ENCODE measurements at places on chromosomes 1 and 21. TPM values are rescaled to one million over a fixed set of nuclear protein-coding genes. Genes with fewer than 3 reads are reported as not detected.

SLC35A3 gene
- 13.4 TPM for total RNA-seq

GRCh38 chr1:24765308-24765988 lies 20.2 kb downstream of the CLIC4 start:
- H3K27me3 ChIP-seq, result no peaks in the 10 kb centered on the region
- peaks cover 2% of the 10 kb centered on the region for H3K36me3 ChIP-seq
- H3K4me3 ChIP-seq, result no peak overlapping the region
- peaks cover 4% of the 10 kb centered on the region for H3K4me1 ChIP-seq
- H3K27ac ChIP-seq, result peak overlapping the region; percentile 37
- DNase-seq, result no peak

S100A10 gene
- total RNA-seq, result 98.6 TPM

GRCh38 chr21:38979271-38980121 lies 173.8 kb downstream of the ETS2 start:
- no peaks in the 10 kb centered on the region for H3K36me3 ChIP-seq
- peaks cover 3% of the 10 kb centered on the region for H3K4me1 ChIP-seq
- H3K4me3 ChIP-seq, result no peak overlapping the region

DNA sequence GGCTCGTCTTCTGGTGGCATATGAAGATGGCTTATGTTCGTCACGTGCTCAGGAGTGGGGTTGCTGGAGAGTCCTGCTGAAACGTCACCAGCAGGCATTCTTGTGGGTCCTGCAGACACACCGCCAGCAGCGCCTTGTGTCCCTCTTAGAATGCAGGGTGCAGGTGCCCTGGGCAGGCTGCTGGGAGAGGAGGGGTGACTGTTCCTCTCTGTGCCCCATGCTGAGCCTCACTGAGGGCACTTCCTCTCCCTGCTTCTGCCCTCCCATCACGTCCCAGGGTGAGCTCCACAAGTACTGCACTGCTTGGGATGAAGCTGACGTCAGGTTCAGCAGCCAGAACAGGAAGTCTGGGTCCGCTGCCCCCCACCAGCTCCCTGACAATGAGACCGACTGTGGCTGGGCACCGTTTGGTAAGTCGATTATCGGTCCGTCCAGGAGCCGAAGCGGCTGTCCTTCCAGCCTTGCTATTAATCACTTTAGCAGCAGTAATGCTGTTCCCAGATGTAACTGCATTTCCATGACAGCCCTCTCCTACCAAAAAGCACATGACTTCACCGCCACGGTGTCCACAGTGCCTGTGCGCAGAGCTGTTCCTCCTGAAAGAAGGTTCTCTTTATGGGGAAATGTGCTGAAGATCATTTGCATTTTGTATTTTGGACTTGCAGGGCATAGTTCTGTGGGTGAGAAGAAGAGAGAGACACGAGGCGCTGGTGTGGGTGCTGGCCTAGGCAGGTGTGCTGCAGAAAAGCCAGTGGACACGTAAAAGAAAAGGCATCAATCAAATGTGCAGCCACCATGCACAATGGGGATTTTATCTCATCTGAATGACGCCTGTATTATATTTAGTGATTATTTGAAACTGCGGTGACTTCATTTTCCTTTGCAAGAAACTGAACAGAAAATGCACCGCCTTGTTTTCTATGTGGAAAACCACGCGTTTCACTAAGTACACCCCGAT lies 21.0 kb downstream of the SLC37A1 start:
- H3K27ac ChIP-seq, result peak overlapping the region; percentile 76
- peaks cover 38% of the 10 kb centered on the region for H3K4me1 ChIP-seq
- no peaks in the 10 kb centered on the region for H3K36me3 ChIP-seq
- no peak overlapping the region for H3K4me3 ChIP-seq

- H3K27ac ChIP-seq, result no peak overlapping the region
- DNase-seq, result no peak
- H3K27me3 ChIP-seq, result peaks cover 2% of the 10 kb centered on the region
- no peaks in the 10 kb centered on the region for H3K4me1 ChIP-seq
- no peak overlapping the region for H3K4me3 ChIP-seq
Observed at GRCh38 chr1:33206340-33206739, 24.5 kb upstream of the TRIM62 start.

DNA sequence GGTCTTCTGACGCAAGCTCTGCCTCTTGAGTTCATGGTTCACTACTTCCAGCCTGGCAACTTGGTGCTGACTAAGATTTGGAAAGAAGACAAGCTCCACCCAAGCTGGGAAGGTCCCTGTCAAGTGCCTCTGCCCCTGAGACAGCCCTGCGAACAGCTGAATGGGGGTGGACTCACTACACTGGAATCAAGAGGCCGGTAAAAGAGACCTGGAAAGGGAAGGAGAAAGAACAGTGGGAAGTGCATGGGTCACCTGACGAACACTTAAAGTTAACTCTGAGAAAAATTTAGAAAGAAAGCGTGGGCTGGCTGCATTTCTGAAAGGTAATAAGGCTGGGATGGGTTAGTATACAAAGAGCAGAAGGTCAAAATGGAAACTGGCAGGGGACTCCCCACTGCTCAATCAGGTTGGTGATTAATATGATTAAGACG lies 26.1 kb upstream of the ZNF496 start:
- no peak overlapping the region for H3K27ac ChIP-seq
- H3K4me1 ChIP-seq, result peaks cover 32% of the 10 kb centered on the region
- peak; percentile 57 for DNase-seq
- no peaks in the 10 kb centered on the region for H3K36me3 ChIP-seq
- no peak overlapping the region for H3K4me3 ChIP-seq
- H3K27me3 ChIP-seq, result no peaks in the 10 kb centered on the region

TCP10L gene
- total RNA-seq, result 1.6 TPM

C8A gene
- not detected for total RNA-seq

- no peak overlapping the region for H3K4me3 ChIP-seq
- H3K27me3 ChIP-seq, result no peaks in the 10 kb centered on the region
- no peaks in the 10 kb centered on the region for H3K4me1 ChIP-seq
- H3K36me3 ChIP-seq, result no peaks in the 10 kb centered on the region
- no peak overlapping the region for H3K27ac ChIP-seq
Observed at GRCh38 chr1:116001739-116002487, 25.6 kb downstream of the SLC22A15 start.

LCE6A gene
- not detected for total RNA-seq

CRYBG2 gene
- 0.22 TPM for total RNA-seq

CD101 gene
- 3.5 TPM for total RNA-seq

GRCh38 chr1:79825551-79825950 lies 819.0 kb upstream of the ADGRL4 start:
- no peaks in the 10 kb centered on the region for H3K4me1 ChIP-seq
- no peak overlapping the region for H3K27ac ChIP-seq
- DNase-seq, result no peak

GRCh38 chr1:54671985-54672608 lies 30.5 kb downstream of the MROH7 start:
- no peaks in the 10 kb centered on the region for H3K4me1 ChIP-seq
- H3K36me3 ChIP-seq, result peaks cover 3% of the 10 kb centered on the region
- H3K27ac ChIP-seq, result no peak overlapping the region
- H3K4me3 ChIP-seq, result no peak overlapping the region

DNA sequence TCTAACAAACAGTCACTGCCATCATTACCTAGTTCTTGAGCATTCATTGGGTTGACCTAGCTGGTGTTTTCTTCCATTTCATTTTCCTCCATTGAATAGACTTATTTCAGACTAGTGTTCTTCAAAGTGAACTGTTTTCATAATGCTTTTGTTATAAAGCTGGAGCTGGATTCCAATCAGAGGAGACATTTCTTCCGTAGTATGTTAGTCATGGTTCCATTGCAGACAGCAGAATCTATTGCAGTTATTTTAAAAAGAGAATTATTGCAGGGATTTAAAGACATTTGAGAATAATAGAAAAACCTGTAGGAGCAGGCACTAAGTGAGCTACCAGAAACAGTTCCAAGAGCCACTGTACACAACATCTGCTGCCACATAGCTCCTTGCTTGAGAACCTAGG lies 50.0 kb downstream of the HHAT start:
- no peaks in the 10 kb centered on the region for H3K36me3 ChIP-seq
- no peak overlapping the region for H3K27ac ChIP-seq
- no peaks in the 10 kb centered on the region for H3K4me1 ChIP-seq
- no peak overlapping the region for H3K4me3 ChIP-seq
- no peaks in the 10 kb centered on the region for H3K27me3 ChIP-seq

DNA sequence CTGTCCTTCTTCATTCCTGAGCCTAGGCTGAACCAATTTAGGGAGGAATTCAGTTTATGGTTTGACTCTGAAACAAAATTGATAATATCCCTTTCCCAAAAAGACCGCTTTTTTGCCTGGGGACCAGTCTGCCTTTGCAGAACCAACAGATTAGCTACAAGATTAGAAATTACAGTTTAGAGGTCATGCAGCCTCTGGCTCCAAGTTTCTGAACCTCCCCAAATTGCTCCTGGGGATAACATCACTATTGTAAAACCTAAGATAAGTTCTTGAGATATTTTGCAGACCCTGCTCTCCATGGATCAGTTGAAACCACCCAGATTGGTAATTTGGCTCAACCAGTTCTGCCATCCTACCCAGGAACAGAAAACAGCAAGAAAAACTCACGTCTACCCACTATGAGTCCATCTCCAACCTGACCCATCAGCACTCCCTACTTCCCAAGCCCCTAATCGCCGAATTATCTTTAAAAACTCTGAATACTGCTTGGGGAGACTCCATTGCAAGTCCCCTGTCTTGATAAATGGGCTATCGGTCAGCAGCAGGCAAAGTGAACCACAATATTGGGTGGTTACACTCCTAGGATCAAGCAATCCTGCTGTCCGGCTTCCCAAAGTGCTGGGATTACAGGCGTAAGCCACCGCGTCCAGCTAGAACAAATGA lies 605 bp upstream of the RABGGTB start:
- no peak for DNase-seq
- H3K36me3 ChIP-seq, result peaks cover 6% of the 10 kb centered on the region
- peak overlapping the region; percentile 83 for H3K4me3 ChIP-seq
- H3K27ac ChIP-seq, result peak overlapping the region; percentile 89

GRCh38 chr1:76238094-76238628 lies 163.6 kb downstream of the ST6GALNAC3 start:
- DNase-seq, result no peak
- H3K4me1 ChIP-seq, result no peaks in the 10 kb centered on the region
- H3K36me3 ChIP-seq, result no peaks in the 10 kb centered on the region
- no peak overlapping the region for H3K4me3 ChIP-seq

DNA sequence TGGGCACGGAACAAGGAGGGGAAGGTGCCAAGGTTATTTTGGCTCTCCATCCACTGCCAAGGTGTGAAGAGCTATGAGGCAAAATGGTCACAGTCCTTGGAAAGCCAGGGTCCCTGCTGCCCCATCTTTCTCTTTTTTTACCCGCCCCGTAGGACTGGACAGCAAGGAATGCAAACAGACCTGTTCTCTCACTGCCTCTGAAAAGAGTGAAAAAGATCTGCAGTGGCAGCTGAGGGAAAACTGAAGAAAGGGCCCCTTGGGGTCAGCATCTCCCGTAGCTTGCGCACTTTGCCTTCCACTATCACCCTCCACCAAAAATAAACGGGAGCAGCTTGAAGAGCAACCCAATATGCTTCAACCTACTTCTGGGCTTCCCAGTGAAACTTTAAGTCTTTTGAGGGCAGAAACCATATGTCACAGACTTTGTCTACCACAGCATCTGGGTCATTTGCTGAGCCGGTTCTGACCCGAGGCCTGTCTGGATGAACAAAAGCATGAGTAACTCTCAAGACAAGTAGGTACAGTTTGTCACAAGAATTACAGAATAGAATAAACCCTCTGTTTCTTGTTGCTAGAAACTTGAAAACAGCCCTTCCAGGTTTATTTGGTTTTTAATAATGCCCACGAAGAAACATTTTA lies 9.4 kb upstream of the KIF14 start:
- no peaks in the 10 kb centered on the region for H3K4me1 ChIP-seq
- no peaks in the 10 kb centered on the region for H3K36me3 ChIP-seq
- H3K27me3 ChIP-seq, result no peaks in the 10 kb centered on the region

TFF3 gene
- 3.1 TPM for total RNA-seq

GRCh38 chr1:7424352-7424890 lies 346.7 kb upstream of the VAMP3 start:
- H3K27ac ChIP-seq, result no peak overlapping the region
- no peak for DNase-seq
- peaks cover 16% of the 10 kb centered on the region for H3K4me1 ChIP-seq
- no peaks in the 10 kb centered on the region for H3K27me3 ChIP-seq

DNA sequence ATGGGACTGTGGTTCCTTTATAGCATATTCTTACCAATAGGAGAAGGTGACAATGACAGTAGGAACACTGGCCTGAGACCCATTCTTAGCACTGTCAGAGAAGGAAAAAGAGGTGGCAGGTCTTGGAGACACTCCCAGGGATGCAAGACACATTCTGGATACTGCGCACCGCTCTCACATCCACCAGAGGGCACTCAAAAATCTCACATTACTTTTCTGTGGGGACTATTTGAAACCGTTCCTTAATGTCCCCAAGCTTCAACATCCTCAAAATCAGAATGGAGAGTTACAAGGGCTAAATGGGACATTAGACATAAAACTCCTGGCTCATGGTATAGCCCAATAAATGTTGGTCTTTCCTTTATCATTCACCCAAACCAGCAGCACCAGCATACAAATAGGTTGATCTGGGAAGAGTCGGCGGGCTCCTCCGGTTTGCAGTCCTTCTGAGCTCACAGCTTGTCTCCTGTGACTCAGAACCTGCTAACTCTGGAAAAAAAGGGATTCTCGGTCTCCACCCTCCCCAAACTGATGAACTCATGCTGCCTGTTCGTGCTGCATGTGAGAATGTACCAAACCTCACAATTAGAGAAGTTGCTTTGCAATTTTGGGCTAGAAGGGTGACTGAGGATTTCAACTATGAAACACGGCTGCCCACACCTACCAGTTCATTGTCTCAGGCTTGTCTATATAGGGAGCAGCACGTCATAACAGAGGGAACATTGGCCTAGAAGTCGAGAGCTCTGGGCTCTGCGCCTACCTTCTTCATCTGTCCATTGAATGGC lies 40.2 kb downstream of the IL12RB2 start:
- no peaks in the 10 kb centered on the region for H3K36me3 ChIP-seq
- no peaks in the 10 kb centered on the region for H3K27me3 ChIP-seq
- H3K27ac ChIP-seq, result no peak overlapping the region
- no peaks in the 10 kb centered on the region for H3K4me1 ChIP-seq

GRCh38 chr1:30290581-30290980 lies 432.8 kb downstream of the MATN1 start:
- no peak overlapping the region for H3K27ac ChIP-seq
- DNase-seq, result peak; percentile 13
- peaks cover 9% of the 10 kb centered on the region for H3K4me1 ChIP-seq
- no peaks in the 10 kb centered on the region for H3K36me3 ChIP-seq
- H3K4me3 ChIP-seq, result no peak overlapping the region

NME7 gene
- total RNA-seq, result 8.5 TPM

MPZ gene
- total RNA-seq, result 21.9 TPM

UBL4B gene
- not detected for total RNA-seq

GRCh38 chr1:53048960-53049573 lies 12.9 kb upstream of the PODN start:
- no peak overlapping the region for H3K4me3 ChIP-seq
- H3K27me3 ChIP-seq, result no peaks in the 10 kb centered on the region
- no peak overlapping the region for H3K27ac ChIP-seq
- peaks cover 18% of the 10 kb centered on the region for H3K4me1 ChIP-seq
- peak; percentile 74 for DNase-seq

ALX3 gene
- total RNA-seq, result not detected

All from muscle of leg (tissue), 16 donors.